NCI-H345 (cell line): ENCODE measurements at places on chromosomes 7 and 10.

- DNase-seq = no peak
Measured at GRCh38 chr7:23213755-23214154, 31.9 kb downstream of the NUP42 start.

- DNase-seq = no peak
Measured at GRCh38 chr7:16200591-16200990, 220.7 kb downstream of the CRPPA start.

DNA sequence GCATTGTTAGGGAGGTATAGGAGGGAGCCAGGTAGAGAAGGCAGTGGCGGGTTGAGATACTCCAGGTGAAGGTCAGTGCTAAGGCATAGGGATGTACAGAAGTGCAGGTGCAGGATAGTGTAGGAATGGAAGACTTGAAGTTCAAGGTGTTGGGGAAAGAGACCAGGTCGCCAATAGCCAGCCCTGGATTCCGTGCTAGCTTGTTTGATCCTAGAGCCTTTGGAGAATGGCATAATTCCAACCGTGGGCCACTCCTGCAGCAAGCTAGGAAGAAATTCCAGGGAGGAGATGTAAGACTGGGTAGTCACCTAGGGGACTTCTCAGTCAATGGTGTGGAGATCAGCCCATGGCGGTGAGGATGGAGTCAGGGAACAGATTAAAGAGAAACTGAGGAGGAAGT lies 272.7 kb downstream of the RPS24 start:
- DNase-seq = no peak

DNA sequence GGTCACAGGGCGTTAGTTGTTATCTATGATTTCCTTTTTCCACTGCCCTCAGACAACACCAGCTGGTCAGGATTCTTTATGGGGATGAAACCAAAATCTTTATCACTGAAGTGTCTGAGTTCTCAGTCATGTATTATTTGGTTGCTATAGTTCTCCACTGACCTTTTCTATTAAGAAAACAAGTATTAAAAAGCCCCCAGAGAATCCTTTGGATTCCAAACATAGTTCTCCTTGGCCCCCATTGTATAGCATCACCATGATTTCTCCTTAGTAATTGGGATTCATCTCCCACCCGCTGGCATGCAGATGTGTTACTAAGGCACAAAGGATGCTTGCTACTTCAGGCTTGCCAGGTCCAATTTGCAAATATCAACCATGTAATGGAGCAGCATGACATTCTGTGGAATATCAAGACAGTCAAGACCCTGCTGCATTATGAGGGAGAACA lies 94.3 kb downstream of the IQUB start:
- DNase-seq = no peak

DNA sequence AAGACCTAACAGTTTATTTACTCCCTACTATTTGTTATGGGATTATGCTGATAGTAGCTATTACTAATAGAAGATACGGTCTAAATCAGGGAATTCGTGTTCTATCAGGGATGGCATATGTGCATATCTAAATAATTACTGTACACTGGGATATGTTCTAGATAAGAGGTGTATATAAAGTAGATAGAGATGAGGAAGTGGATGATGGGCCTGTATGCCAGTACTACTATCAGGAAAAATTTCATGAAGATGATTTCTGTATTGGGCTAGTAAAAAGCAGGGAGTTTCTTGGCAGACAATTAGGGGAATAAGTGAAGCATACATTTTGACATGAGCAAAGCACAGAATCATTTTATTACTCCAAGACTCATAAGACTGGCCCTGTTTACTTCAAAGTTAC lies 26.2 kb downstream of the PTPN12 start:
- no peak for DNase-seq

DNA sequence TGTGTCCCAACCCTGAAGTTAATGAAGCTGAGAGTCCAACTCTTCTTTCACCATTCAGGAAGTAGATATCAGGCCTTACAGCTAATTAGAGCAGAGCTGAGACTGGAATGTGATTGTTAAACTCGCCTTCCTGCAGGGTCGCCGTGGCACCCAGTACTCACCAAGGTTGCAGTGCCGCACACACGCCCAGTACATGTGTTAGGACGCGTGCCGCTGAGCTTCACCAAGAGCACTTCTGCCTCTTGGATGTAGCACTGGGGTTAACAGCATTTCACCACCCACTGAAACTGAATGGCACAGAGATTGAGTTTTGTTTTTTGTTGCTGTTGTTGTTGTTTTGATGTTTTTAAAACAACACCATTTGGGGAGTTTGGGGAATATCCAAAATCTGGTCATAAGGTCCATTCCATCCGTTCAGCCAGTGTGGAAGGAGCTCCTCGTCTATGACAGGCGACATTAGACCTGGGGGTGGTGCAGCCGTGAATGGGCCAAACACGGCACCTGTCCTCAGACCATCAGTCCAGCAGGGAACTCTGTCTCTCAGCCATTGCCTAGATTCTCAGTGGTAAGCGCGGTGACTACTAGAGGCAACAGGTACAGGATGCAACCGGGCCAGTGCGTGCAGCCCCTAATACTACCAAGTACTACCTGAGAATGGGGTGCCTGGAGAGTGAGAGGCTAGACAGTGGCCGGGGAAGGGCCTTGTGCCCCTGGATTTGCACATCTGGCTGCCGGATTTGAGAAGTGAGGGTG lies 21.9 kb downstream of the WIPI2 start:
- DNase-seq = no peak

GRCh38 chr7:926061-927030 lies 28.1 kb downstream of the ADAP1 start:
- DNase-seq = no peak

GRCh38 chr7:7539152-7539551 lies 3.5 kb upstream of the COL28A1 start:
- no peak for DNase-seq

- DNase-seq = no peak
Measured at GRCh38 chr7:107105591-107106245, 61.2 kb downstream of the PRKAR2B start.

- DNase-seq = no peak
Measured at GRCh38 chr10:132804785-132805426, 19.0 kb upstream of the NKX6-2 start.

GRCh38 chr7:9125246-9125645 lies 691.8 kb downstream of the NXPH1 start:
- no peak for DNase-seq

- no peak for DNase-seq
Measured at GRCh38 chr7:121157885-121158590, 169.5 kb downstream of the CPED1 start.

DNA sequence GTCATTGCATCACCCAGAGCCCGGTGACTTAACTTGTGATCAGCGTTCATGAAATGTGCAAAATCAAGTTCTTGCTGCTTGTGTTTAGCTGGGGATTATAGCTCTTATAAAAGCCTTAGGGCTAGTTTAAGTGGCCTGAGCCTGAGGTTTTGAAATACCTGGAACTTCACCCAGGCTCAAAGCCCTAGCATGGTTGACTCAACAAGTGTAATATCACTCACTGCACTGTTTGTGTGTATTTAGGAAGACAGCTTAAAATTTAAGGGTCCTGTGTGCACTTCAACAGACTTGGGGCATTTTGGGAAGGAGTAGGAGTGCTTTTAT lies 489.5 kb downstream of the GATA3 start:
- DNase-seq = no peak

- no peak for DNase-seq
Measured at GRCh38 chr10:98265403-98266378, 2.3 kb downstream of the LOXL4 start.

DNA sequence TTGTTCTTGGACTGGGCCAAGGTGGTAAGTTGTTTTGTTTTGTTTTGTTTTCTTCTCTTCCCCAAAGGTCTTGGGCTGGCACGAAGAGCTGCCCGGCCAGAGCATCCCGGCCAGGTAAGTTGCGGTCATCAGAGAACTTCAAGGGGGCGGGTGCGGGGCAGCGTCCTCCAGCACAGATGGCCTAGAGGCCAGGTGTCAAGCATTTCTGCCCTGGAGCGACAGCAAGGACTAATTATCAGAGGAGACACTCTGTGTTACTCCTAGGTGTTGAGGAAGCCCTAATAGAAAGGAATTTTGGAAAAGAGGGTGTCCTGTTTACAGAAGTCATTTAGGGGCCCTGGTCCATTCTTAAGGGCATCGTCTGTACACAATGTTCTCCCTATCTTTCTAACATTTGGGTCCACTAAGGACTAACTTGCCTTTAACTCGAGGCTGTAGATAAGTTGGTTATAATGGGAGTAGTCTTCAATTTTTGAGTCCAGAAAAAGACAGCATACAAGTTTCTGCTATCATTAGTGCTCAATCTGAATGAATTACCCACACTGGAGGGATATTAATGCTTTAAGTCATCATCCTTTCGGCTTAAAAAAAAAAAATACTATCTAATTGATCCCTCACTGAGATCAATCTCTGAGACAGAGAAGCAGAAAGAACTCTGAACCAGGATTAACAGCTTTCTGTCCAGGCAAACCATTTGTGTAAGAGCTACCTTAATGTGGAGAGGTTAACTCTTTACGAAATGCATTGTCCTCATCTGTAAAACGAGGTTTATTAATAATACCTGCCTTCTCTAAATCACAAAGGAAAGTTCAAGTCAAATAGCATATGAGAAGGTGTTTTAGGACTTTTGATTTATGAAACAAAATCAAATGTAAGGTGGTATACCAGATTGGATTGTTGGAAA lies 1.5 kb downstream of the ITGB8 start:
- peak; percentile 50 for DNase-seq

DNA sequence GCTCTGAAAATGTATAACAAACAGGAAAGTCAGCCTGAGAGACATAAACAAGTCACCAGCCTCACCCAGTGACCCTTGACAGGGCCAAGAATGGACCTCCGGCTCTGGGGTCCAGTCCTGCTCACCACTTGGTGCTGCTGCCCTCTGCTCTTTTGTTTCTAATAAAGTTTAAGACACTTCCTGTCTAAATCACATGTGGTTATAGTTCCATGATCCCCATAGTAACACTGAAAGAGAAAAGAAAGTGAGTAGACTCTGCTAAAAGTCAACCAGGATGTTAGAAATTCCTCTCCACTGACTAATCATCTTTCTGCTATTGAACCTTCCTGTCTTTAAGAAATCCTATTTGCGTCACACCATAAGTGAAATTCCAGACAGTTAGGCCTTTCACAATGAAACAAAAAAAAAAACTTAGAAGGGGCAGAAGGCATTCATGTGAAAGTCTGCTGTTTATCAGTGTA lies 179.2 kb upstream of the BET1 start:
- no peak for DNase-seq

GRCh38 chr10:102020938-102021337 lies 35.0 kb downstream of the ARMH3 start:
- DNase-seq = no peak

GRCh38 chr10:21496343-21497176 lies 28.9 kb downstream of the SKIDA1 start:
- peak; percentile 39 for DNase-seq

DNA sequence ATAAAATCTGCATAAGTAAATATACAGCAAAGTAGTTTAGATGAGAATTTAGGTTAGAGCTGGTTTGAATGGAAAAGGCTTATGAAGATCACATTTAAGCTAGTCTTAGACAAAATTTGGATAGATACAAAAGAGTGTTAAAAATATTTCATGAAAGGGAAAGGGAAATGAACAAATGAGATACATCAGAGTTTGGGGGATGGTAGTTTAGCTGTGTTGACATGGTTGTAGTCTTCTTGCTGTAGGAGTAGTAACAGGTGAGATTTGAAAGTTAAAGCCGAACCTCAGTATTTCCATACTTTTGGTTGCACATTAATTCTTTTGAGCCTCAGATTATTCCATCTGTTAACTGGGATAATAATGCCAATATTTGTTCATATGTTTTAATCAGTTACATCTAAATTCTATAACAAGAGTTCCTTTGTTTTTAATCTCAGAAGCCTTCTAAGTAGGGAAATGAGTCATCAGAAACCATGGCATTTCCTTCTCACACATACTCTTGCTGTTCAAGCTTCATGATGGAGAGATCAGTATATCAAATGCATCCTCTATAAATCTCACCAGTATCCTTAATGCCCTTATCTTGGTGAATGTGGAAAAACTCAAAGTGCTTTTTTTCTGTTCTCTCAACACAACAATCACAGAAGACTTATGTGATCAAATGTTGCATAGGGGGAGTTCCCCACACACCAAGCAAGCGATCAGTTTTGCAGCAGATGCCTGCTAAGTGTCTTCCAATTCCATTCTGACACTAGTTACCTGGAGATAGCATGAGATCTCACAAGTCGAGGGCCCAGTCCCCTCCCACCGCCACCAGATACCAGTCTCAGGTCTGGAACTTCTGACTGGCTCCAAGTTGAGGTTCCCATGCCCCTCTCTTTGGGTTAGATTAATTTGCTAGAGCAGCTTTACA lies 84.7 kb downstream of the MAPK8 start:
- no peak for DNase-seq

- DNase-seq = no peak
Measured at GRCh38 chr10:3774814-3775695, 10.0 kb downstream of the KLF6 start.

GRCh38 chr7:69674701-69675182 lies 76.5 kb downstream of the AUTS2 start:
- no peak for DNase-seq

GRCh38 chr10:59258890-59259289 lies 82.4 kb downstream of the PHYHIPL start:
- DNase-seq = peak; percentile 10

DNA sequence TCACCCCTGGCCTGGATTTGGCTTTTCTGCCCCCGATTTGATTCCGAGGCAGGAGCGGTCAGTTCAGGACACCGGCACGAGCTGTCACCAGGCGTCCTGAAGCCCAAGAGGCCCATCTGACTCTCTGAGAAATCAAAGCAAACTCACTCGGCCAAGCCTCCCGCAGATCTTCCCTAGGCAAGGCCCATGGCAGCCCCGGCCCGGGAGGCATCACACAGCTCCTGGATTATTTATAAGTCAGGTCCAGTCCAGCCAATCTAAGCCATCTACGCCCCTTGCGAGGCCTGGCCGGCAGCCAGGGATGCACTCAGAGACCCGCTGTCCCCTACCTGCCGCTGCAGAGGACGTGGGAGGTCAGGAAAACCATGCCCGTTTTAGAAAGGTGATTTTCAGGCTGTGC lies 87.3 kb upstream of the DIP2C start:
- no peak for DNase-seq

GRCh38 chr7:41880107-41880506 lies 177.2 kb upstream of the INHBA start:
- no peak for DNase-seq

DNA sequence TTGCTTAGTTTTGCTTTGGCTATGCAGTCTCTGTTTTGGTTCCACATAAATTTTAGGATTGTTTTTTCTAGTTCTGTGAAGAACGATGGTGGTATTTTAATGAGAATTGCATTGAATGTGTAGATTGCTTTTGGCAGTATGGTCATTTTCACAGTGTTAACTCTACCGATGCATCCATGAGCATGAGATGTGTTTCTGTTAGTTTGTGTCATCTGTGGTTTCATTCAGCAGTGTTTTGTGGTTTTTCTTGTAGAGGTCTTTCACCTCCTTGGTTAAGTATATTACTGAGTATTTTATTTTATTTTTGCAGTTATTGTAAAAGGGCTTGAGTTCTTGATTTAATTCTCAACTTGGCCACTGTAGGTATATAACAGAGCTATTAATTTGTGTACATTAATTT lies 78.2 kb upstream of the ZNF92 start:
- no peak for DNase-seq

GRCh38 chr7:12064586-12065127 lies 146.4 kb upstream of the TMEM106B start:
- no peak for DNase-seq

- no peak for DNase-seq
Measured at GRCh38 chr10:18043148-18044006, 91.7 kb downstream of the SLC39A12 start.
